ENCODE measurements at places on chromosomes 2 and 18. TPM values are rescaled to one million over a fixed set of nuclear protein-coding genes. Genes with fewer than 3 reads are reported as not detected.

NRP2 gene
- total RNA-seq = 90.2 TPM

GRCh38 chr2:103249462-103249861 is 487.6 kb downstream of the TMEM182 start:
- no peak for DNase-seq

C2orf92 gene
- total RNA-seq = 0.96 TPM

GPR35 gene
- 1.3 TPM for total RNA-seq

- no peak for DNase-seq
Measured at GRCh38 chr2:159199761-159200465, 86.6 kb downstream of the WDSUB1 start.

- no peak for DNase-seq
Measured at GRCh38 chr18:46623541-46623940, 33.5 kb downstream of the LOXHD1 start.
